ENCODE measurements at places on chromosomes 2 and 18.

DNA sequence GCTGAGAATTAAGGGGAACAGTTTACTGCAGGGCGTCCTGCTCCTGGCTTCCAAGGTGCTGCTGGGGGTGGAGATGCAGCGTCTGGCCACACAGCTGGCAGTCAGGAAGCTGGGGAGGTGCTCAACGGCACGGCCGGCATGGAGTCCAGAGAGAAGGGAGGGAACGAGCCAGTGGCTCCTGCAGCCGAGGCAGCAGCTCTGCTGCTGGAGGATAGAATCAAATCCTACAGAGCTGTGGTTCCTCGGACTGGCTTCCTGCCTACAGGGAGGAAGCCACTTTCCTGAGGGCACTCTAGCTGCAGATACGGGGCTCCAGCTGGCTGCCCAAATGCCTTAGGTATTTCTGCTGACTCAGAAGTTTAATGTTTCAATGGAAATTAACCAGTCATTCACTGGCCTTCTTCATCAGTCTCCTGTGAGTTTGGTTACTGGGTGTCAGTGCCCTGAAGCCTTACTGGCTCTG, 266.3 kb downstream of the TWIST2 start:
- DNase-seq, result no peak

DNA sequence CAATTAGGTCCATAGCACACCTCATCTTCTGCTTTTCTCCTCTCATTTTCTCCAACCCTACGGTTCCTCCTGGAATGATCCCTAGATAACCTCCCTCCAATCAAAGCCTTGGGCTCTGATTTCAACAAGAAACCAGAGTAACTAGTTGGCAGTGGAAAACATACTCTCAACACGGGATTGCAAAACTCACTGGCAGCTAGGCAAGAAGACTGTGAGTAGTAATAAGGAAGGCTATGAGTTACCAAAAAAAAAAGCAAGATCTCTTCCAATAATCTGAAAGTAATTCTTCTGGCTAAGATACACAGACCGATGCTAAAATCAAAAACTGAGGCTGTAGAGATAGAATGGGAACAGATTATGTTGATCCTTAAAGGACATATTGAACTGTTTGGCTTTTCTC, 28.4 kb upstream of the CCDC102B start:
- DNase-seq, result no peak

- DNase-seq, result no peak
Observed at GRCh38 chr2:183490914-183491313, 366.7 kb downstream of the NUP35 start.

DNA sequence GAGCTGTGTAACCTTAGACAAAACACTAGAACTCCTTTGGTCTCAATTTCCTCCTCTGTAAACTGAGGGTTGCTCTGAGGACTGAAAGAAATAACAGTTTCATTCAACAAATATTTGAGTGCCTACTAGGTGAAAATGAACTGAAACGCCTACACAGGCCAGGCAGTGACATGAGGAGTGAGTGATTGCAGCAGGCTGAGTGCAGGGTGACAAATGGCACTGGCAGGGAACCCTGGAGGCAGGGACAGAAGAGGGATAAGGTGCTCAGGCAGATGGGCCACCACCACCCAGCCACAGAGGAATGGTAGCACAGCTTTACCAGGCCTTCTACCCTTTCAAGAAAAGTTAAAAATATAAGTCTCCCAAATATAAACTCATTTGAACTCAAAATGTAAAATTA, 11.5 kb upstream of the RNU4ATAC start:
- no peak for DNase-seq

DNA sequence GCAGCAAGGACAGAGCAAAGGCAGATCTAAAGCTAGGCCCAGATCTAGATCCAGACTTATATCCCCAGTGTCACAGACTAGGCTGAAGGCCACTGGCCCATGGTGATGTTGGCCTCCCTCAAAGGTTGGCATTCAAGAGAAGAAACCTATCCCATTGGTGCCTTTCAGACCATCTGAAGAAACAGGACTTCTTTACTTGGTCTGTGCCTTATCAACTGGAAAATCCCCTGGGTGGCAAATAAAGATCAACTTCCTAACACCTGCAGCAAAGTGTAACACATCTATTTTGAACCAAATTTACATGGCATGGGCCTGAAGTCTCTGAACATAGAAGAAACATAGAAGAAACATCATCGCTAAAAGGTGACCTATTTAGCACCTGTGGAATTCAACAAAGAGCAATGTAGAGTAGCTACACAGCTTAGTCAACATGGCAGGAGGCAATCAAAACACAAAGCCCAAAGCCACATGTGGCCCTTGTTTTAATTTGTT, 35.8 kb downstream of the METTL4 start:
- no peak for DNase-seq

DNA sequence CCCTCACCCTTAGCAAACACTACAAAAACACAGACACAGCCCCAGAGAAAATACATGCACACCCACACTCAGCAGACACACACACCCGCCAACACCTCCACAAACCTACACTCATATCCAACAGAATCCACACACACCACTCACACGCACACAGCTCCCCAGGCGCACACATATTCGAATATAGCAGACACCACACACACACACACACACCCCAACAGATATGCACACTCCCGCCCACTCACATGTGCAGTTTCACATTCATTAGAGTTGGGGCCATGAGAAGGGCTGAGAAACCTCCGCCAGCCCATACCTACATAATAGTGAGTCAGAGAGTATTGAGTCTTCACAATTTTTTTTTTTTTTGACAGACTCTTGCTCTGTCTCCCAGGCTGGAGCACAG, 29.4 kb upstream of the NOTO start:
- peak; percentile 22 for DNase-seq

- no peak for DNase-seq
Observed at GRCh38 chr2:39975476-39976020, 196.5 kb upstream of the THUMPD2 start.

GRCh38 chr2:178230396-178230795, 36.1 kb downstream of the OSBPL6 start:
- no peak for DNase-seq

DNA sequence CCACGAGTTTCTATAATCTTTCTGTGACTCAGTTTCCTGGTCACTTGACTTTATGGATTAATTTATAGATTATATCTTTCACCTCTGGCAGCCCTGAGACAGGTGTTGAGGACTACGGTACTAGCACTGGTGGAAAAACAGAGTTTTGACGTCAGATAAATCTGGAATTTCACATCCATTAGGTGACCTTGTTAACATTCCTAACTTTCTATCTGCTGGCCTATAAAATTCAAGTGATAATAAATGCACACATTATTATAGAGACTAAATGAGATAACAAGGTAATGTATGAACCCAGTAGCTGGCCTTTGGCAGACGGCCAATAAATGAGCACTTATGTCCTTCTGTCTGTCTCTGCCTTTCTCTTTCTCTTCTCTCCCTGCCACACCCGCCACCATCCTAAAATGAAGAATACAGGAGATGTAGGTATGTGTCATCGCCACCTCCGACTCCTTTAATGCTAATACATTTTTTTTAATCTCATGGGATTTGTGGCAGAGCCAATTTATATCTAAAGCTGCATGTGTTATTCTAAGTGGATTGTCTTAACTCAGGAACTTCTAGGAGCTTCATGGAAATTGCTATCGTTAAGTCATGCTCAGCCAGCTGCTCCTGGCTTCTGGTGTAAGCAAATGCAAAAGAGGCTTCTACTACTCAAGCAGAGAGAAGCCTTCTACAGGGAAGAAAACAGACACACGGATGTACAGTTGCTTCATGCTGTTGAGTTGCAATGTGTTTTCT, 2.3 kb downstream of the TM4SF20 start:
- DNase-seq, result no peak

GRCh38 chr2:8980096-8980495, 23.4 kb downstream of the MBOAT2 start:
- no peak for DNase-seq

- no peak for DNase-seq
Observed at GRCh38 chr2:28219138-28219537, 173.5 kb upstream of the FOSL2 start.

- DNase-seq, result no peak
Observed at GRCh38 chr2:31983762-31984467, 26.9 kb downstream of the MEMO1 start.

DNA sequence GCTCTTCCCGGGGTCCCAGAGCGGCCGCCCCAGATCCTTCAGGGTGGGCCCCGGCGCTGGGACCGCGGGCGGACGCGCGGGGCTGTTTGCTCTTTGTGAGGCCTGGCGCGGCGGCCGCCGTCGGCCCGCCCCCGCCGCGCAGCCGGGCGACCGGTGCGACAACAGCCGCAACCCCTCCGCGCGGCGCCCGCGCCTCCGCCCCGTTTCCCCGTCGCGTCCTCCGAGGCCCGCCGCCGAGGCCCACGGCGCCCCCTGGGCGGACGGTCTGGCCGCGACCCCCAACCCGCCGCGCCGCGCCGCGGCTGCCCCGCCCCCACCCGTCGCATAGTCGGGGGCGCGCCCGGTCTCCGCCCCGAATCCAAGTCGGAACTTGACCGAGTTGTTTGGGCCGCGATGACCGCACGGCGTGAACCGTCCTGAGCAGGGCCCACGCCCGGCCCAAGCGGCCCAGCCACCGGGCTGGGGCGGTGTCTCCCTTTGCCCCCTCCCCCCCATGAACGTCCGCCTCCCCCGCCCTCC, 448 bp downstream of the YPEL5 start:
- DNase-seq, result no peak

- no peak for DNase-seq
Observed at GRCh38 chr2:111701798-111702118, 182.2 kb downstream of the ANAPC1 start.

- no peak for DNase-seq
Observed at GRCh38 chr2:159571540-159572260, 44.6 kb downstream of the BAZ2B start.

DNA sequence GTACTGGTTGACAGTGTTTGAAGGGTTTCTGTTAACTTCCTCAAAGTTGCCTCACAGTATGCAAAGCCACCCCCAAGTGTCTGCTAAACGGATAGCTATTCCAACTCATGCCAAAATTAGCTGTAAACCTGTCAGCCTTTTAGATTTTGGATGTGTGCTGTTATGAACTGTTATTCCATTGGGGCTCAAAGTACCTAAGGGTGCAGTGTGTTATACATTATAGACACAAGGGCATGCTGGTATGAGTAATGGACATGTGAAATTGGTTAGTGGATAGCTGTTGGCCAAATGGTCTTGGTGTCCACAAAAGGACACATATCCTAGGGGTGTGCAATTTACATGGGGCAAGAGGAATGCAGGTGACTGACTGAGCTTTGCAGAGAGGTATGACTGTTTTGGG, 33.7 kb upstream of the CCBE1 start:
- DNase-seq, result no peak

GRCh38 chr2:1709946-1710560, 34.3 kb downstream of the PXDN start:
- no peak for DNase-seq

- DNase-seq, result no peak
Observed at GRCh38 chr18:13550418-13551304, 175.7 kb downstream of the FAM210A start.

DNA sequence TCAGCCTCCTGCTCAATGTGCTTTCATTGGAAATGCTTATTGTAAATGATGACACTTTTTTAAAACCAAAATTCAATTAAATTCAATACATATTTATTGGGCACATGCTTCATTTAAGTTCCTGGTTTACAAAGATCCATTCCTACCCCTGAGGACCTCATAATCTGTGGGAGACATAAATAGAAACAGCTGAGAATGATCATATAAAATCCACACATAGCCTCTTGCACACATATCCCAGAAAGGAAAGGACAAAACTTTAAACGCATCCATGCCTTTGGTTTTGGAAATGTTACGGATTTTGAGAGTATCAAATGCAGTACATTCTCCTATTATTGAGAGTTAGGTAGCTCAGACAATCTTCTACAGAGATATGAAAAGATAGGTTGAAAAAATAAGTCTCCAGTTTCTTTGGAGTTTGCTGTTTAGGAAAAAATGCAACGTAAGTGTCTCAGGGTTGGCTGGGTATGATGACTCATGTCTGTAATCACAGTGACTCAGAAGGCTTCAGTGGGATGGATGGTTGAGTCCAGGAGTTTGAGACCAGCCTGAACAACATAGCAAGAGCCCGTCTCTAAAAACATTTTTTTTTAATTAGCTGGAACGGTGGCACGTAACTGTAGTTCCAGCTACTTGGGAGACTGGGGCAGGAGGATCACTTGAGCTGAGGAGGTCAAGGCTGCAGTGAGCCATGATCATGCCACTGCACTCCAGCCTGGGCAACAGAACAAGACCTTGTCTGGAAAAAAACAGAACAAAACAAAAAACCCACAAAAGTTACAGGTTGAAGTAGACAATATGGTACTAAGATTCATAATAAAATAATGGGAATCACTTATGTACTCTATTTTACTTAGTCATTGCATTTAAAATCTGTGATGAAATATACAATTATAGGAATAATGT, 3.9 kb upstream of the PRELID3A start:
- no peak for DNase-seq

GRCh38 chr2:39641635-39642034, 24.1 kb upstream of the TMEM178A start:
- DNase-seq, result no peak

GRCh38 chr2:135327146-135327545, 203.9 kb downstream of the ZRANB3 start:
- no peak for DNase-seq

- DNase-seq, result no peak
Observed at GRCh38 chr2:16950436-16950835, 284.8 kb upstream of the CYRIA start.

DNA sequence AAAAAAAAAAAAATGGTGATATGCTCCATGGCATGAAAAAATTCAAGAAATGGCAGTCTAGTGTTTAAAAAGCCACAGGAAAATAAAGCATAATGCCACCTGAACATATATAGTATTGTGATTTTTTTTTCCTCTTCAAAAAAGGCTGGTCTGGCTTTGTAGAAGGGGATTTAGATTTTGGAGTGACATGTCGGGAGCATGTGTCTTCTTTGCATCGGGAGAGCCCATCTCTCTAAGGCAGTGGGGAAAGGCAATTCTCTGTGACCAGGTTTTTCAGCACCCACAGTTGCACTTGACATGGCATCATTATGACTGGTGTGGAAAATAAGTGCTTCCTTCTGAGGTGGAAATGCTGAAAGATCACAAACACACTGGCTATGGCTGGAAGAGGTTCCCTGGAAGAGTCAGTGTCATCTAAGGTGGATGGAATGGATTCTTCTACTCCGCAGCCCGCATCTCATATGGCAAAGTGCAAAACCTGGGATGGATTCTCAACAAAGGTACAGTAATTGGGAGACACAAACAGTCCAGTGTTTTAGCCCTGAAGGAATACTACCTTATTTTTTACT, 172.5 kb downstream of the AGAP1 start:
- DNase-seq, result no peak

DNA sequence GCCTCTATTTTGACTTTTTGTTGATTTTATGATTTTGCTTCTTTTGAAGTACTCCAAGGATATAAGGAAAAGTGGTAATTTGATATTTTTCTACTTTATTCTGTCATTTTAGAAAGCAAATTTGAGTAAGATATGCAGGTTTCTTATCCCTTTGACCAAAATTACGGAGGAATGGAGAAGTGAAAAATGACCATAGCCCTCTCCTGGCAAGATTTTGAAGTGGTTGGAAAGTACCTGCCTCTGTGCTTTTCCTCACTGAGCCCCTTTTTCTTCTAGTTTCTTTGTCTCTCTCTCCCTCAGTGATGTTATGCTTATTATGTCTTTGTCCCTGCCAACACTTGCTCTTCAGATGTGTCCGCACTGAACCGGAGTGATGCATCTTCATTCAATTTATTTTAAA, 898.1 kb downstream of the EPHA4 start:
- DNase-seq, result no peak

- DNase-seq, result no peak
Observed at GRCh38 chr18:71743634-71744033, 800.5 kb downstream of the CBLN2 start.

Measured in activated T-helper 1 cell treated with anti-CD3 and anti-CD28 coated beads, Interleukin-2, amount 50 U/mL, for 16 hours (primary cell).